ENCODE measurements at places on chromosomes 2 and 18.

GRCh38 chr18:36889742-36890141, 60.8 kb downstream of the KIAA1328 start:
- no peak for DNase-seq

- no peak for DNase-seq
Observed at GRCh38 chr2:162261032-162261945, 18.0 kb upstream of the FAP start.

DNA sequence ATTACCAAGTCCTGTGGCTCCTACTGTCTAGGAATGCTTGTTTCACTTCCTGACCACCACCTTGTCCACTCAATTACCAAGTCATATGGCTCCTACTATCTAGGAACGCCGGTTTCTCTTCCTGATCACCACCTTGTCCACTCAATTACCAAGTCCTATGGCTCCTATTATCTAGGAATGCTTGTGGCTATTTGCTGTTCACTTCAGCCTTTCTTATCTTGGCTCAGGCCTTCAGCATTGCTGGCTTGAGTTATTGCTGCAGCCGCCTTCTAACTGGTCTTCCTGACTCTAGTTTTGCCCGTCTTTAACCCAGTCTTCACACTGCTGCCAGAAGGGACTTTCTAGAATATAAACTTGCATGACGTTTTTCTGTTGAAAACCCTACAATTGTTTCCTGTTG, 82.5 kb upstream of the GAREM1 start:
- no peak for DNase-seq

GRCh38 chr2:66865161-66865560, 430.2 kb downstream of the MEIS1 start:
- no peak for DNase-seq
